Activated naive CD8-positive, alpha-beta T cell treated with anti-CD3 and anti-CD28 coated beads, Interleukin-2, amount 50 U/mL, for 24 hours (primary cell): ENCODE measurements at places on chromosomes 4 and X.

- no peak overlapping the region for H3K4me3 ChIP-seq
- no peaks in the 10 kb centered on the region for H3K36me3 ChIP-seq
- peaks cover 54% of the 10 kb centered on the region for H3K4me1 ChIP-seq
- no peaks in the 10 kb centered on the region for H3K27me3 ChIP-seq
These were observed 532 bp upstream of the SH3BP2 start for GRCh38 chr4:2792396-2792710.

GRCh38 chr4:36835246-36835645, 409.3 kb upstream of the NWD2 start:
- H3K4me1 ChIP-seq: no peaks in the 10 kb centered on the region
- H3K4me3 ChIP-seq: no peak overlapping the region
- no peaks in the 10 kb centered on the region for H3K36me3 ChIP-seq
- no peak for DNase-seq
- no peak overlapping the region for H3K27ac ChIP-seq

- H3K36me3 ChIP-seq: no peaks in the 10 kb centered on the region
- no peak for DNase-seq
- no peak overlapping the region for H3K27ac ChIP-seq
- no peak overlapping the region for H3K4me3 ChIP-seq
- no peaks in the 10 kb centered on the region for H3K4me1 ChIP-seq
These were observed 33.8 kb downstream of the CXCL1 start for GRCh38 chr4:73902817-73903547.

- H3K4me3 ChIP-seq: no peak overlapping the region
- peaks cover 63% of the 10 kb centered on the region for H3K4me1 ChIP-seq
- DNase-seq: peak; percentile 0
- H3K27me3 ChIP-seq: no peaks in the 10 kb centered on the region
These were observed 20.3 kb upstream of the ASMTL start for GRCh38 chrX:1472975-1473374.

DNA sequence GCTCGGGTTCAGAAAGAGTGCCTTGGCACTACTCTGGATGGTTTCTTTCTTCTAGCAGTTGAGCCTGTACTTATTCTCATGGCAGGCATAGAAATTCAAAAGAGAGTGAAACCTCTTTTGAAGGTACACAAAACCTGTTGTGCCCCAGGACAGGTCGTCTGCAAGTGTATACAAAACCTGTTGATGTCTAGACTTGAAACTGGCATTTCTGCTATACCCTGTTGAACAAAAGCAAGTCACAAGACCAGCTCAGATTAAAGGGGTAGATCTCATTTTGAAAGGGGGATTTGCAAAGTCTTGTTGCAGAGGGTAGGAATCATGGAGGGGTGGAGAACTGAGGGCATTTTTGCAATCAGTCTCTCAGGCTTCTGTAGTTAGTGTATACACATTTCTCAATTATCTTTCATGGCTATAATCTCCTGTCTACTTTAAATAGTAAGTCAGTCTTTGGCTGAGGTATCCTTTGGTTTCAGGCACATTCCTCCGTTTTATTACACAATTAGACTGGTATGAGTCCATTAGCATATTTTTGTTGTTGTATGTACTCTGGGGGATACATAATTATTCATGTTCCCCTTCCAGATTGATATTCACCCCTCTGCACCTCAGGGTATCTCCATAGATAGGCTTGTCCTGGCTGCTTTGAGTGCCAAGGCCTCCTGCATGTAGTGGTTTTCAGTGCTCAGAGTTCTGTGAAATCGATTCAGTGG, 251.4 kb downstream of the DTHD1 start:
- no peaks in the 10 kb centered on the region for H3K36me3 ChIP-seq
- no peaks in the 10 kb centered on the region for H3K27me3 ChIP-seq
- no peaks in the 10 kb centered on the region for H3K4me1 ChIP-seq
- H3K27ac ChIP-seq: no peak overlapping the region
- H3K4me3 ChIP-seq: no peak overlapping the region

- no peaks in the 10 kb centered on the region for H3K4me1 ChIP-seq
- H3K27ac ChIP-seq: no peak overlapping the region
- no peaks in the 10 kb centered on the region for H3K36me3 ChIP-seq
- DNase-seq: no peak
- H3K27me3 ChIP-seq: no peaks in the 10 kb centered on the region
- H3K4me3 ChIP-seq: no peak overlapping the region
These were observed 6.3 kb upstream of the AREG start for GRCh38 chr4:74438661-74439060.

DNA sequence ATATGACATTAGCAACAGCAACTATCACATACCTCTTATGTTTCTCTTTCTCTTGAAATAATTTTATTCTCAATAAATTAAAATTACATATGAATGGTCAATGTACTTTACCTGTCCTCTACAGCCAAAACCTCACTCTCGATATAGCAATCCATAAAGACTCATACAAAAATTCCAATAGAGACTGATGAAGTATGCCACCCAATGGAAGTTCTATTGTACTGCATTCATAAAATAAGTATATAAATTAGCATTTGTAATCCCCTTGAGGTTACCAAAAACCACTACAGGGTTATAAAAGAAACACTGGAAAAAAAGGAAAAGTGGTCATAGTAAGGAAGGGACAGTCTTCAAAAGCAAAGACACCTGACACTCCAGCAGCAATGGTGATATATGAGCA, 32.8 kb downstream of the CLDN2 start:
- no peak overlapping the region for H3K4me3 ChIP-seq
- no peak overlapping the region for H3K27ac ChIP-seq
- no peak for DNase-seq
- H3K4me1 ChIP-seq: no peaks in the 10 kb centered on the region

GRCh38 chr4:80207172-80207583, 9.9 kb downstream of the PRDM8 start:
- H3K27me3 ChIP-seq: peaks cover 12% of the 10 kb centered on the region
- no peak for DNase-seq
- no peak overlapping the region for H3K27ac ChIP-seq

DNA sequence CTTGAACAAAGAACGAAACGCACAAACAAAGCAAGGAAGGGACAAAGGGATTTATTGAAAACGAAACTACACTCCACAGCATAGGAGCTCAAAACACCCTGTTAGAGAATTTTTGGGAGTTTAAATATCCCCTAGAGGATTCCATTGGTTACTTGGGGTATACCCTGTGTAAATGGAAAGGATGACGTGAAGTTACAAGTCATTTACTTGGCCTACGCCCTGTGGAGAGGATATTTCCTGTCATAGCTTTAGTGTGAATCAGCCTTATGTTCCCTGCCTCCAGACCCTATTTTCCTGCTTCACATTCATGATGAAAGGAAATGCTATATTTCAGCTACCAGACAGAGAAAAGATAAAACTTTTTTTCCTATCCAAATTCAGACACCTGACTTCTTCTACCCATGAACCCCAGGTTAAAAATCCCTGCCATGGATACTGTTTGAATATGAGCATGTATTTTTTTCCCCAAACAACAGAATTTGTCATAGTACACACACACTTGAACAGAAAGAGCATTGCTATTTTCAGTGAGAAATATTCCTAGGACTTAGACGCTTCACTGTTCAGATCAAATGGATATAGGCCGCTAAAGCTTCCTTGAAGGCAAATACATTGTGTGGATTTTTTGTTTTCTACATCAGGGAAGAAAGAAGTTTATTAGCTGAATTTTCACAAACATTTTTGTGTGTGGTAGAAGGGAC, 20.4 kb downstream of the PIN4 start:
- no peak for DNase-seq
- H3K4me1 ChIP-seq: no peaks in the 10 kb centered on the region
- peaks cover 9% of the 10 kb centered on the region for H3K36me3 ChIP-seq
- H3K27me3 ChIP-seq: no peaks in the 10 kb centered on the region
- H3K4me3 ChIP-seq: no peak overlapping the region
- no peak overlapping the region for H3K27ac ChIP-seq

DNA sequence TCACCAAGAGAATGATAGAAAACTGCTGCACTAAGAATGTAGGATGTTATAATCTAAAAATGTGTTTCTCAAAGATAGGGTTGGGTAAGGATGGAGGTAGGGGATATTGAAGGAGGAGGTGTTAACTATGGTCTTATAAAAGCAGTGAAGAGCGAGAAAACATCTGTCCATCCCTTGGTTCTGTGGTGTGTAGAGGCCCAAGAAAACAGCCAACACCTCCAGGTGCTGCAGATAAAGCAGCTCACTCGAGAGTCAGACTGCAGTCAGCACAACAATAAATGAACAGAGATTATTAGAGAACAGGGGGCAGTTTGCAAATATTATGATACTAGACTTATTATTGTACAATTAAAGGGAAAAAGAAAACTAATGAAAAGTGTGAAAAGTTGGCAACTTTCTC, 141.5 kb downstream of the CAMK2D start:
- H3K27me3 ChIP-seq: no peaks in the 10 kb centered on the region
- H3K4me1 ChIP-seq: peaks cover 22% of the 10 kb centered on the region
- peaks cover 28% of the 10 kb centered on the region for H3K36me3 ChIP-seq
- DNase-seq: no peak

DNA sequence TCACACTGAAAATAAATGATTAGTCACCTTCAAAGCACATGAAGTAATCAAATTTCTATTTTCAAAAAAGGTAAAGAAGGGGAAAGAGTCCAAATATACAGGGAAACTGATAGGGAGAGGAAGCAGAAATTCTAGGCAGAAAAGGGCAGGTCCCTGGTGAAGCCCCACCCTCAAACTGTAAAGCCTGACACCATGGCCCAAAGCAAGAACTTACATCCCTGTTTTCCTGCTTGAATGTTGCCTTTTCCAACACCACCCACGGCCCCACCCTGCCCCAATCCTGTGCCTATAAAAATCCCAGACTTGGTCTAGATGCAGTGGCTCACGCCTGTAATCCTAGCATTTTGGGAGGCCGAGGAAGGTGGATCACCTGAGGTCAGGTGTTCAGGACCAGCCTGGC, 361.8 kb downstream of the PPP3CA start:
- no peaks in the 10 kb centered on the region for H3K4me1 ChIP-seq
- H3K27me3 ChIP-seq: peaks cover 4% of the 10 kb centered on the region
- H3K27ac ChIP-seq: no peak overlapping the region
- no peak for DNase-seq
- no peak overlapping the region for H3K4me3 ChIP-seq

GRCh38 chr4:2650276-2650675, 105.9 kb downstream of the TNIP2 start:
- peaks cover 29% of the 10 kb centered on the region for H3K4me1 ChIP-seq
- no peak overlapping the region for H3K4me3 ChIP-seq
- DNase-seq: no peak
- no peak overlapping the region for H3K27ac ChIP-seq
- H3K27me3 ChIP-seq: no peaks in the 10 kb centered on the region

DNA sequence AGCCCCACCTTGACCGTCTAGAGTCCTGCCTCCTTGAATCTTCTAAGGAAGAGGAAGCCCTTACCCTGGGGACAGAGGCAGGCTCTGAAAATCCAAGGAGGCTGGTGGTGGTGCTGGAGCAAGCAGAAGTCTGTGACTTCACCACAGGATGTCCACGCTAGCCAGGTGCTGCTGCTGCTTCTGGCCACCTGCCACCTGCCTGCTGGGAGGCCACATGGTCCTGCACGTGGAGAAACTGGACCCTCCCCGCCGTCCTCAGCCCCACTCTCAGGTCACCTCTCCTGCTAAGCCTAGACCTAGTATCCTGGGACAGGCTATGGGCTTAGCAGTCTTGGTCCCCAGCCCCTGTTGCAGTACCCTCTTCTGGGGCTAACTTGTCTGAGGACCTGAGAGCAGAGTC, 15.8 kb downstream of the TMEM31 start:
- no peak overlapping the region for H3K4me3 ChIP-seq
- no peak overlapping the region for H3K27ac ChIP-seq
- no peaks in the 10 kb centered on the region for H3K27me3 ChIP-seq
- DNase-seq: no peak
- no peaks in the 10 kb centered on the region for H3K4me1 ChIP-seq
- no peaks in the 10 kb centered on the region for H3K36me3 ChIP-seq

DNA sequence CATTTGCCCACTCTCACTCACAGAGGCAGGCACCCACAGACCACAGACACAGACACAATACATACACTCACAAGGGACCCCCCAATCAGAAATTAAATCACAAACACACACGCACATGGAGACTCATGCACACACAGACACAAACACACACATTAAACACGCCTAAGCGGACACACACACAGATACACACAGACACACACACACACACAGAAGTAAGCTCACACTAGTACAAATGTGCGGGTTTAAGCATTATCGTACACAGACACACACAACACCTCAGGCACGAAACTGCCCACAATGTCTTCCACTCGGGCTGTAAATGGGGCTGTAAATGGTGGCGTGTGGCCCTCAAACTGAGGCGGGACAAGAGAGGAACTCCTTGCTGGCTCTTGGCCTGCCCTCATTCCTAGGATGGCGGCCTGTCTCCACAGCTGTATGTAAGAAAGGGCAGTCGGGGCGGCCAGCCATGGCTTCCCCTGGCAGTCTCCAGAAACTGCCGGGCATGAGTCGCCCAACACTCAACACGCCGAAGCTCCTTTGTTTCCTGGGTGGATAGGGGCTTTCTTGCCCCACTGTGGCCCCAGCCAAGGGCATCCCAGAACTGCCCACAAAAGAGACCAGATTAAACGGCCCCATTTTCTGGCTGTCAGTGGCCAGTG, 53.9 kb downstream of the NBDY start:
- no peak overlapping the region for H3K4me3 ChIP-seq
- no peak for DNase-seq
- H3K36me3 ChIP-seq: peaks cover 11% of the 10 kb centered on the region
- H3K27ac ChIP-seq: peak overlapping the region; percentile 76
- peaks cover 30% of the 10 kb centered on the region for H3K4me1 ChIP-seq

- H3K36me3 ChIP-seq: peaks cover 14% of the 10 kb centered on the region
- no peak overlapping the region for H3K27ac ChIP-seq
- no peaks in the 10 kb centered on the region for H3K27me3 ChIP-seq
- H3K4me3 ChIP-seq: no peak overlapping the region
- DNase-seq: no peak
These were observed 31.7 kb downstream of the TXK start for GRCh38 chr4:48102303-48102702.

- H3K4me3 ChIP-seq: no peak overlapping the region
- DNase-seq: no peak
- H3K36me3 ChIP-seq: no peaks in the 10 kb centered on the region
- no peak overlapping the region for H3K27ac ChIP-seq
These were observed 28.6 kb upstream of the TAF9B start for GRCh38 chrX:78168065-78168464.

DNA sequence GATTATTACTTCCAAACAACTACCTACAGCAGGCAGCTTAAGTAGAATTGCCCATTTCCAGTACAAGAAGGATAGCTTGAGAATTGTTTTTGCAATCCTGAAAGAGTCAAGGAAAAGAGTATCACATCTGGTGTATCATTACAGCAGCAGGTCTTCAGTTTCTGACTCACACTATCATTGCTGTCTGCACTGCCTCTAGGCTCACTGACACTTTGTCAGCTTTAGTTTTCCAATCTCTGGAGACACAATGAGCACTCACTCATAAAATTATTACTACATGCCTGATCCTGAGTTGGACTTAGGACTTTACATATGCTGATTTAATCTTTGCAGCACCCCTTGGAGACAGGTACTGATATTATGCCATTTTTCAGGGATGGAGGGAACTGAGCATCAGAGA, 244.6 kb upstream of the BOD1L1 start:
- no peak for DNase-seq
- no peaks in the 10 kb centered on the region for H3K36me3 ChIP-seq
- H3K27me3 ChIP-seq: no peaks in the 10 kb centered on the region
- H3K4me3 ChIP-seq: no peak overlapping the region
